ENCODE measurements at places on chromosomes 7 and 10. TPM values are rescaled to one million over a fixed set of nuclear protein-coding genes. Genes with fewer than 3 reads are reported as not detected.

NFE2L3 gene
- total RNA-seq: 0.37 TPM

OR2A42 gene
- not detected for total RNA-seq

NMT2 gene
- 29.7 TPM for total RNA-seq

SLC13A4 gene
- total RNA-seq: 0.25 TPM

SPOCK2 gene
- total RNA-seq: 0.72 TPM

MYL10 gene
- not detected for total RNA-seq

DNA sequence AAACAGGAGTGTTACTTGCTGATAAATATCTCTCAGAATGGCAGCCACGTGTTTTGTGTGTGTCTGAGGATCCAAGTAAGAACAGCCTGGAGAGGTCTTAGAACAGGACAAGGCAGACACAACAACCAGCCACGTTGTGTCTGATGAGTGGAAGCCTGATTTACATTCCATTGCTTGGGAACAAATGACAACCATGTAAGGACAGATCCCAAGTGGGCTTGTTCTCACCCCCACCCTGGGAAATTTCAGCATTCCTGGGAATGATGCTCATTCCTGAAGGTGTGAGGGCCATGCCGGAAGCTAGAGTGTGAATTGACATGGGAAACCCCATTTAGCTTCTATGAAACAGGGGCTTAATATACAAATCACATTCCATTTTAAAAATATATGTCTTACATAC is 35.9 kb downstream of the IL6 start:
- H3K27ac ChIP-seq: no peak overlapping the region
- no peaks in the 10 kb centered on the region for H3K27me3 ChIP-seq
- H3K36me3 ChIP-seq: no peaks in the 10 kb centered on the region
- no peak for DNase-seq

DNA sequence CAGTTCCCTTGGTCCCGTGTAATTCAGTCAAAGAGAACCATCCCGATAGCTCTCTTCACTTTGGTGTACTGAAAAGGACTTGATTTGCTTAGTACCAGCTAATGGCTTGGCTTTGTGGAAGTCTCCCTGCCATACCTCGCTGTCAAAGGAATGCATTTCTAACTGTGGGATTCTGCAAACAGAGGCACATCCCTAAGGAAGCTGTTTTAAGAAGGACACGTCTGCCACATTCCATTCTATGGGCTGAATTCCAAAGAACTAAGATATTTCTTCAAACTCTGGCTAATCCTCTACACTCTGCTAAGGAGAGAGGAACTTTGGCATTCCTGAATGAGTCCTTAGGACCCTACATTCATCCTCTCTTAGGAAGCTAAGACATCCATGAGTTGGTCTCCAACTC is 327.9 kb downstream of the SFMBT2 start:
- H3K27me3 ChIP-seq: no peaks in the 10 kb centered on the region
- H3K36me3 ChIP-seq: no peaks in the 10 kb centered on the region
- H3K27ac ChIP-seq: no peak overlapping the region
- H3K4me3 ChIP-seq: no peak overlapping the region

GRCh38 chr10:6781133-6781770 is 201.2 kb upstream of the PRKCQ start:
- no peak overlapping the region for H3K27ac ChIP-seq
- no peaks in the 10 kb centered on the region for H3K4me1 ChIP-seq
- no peaks in the 10 kb centered on the region for H3K27me3 ChIP-seq
- no peak for DNase-seq

- H3K27ac ChIP-seq: no peak overlapping the region
- DNase-seq: no peak
- no peaks in the 10 kb centered on the region for H3K4me1 ChIP-seq
- no peaks in the 10 kb centered on the region for H3K27me3 ChIP-seq
- H3K4me3 ChIP-seq: no peak overlapping the region
Observed at GRCh38 chr7:139430443-139430842, 53.0 kb downstream of the KLRG2 start.

GRCh38 chr10:28661035-28661434 is 16.3 kb upstream of the BAMBI start:
- no peaks in the 10 kb centered on the region for H3K36me3 ChIP-seq
- no peaks in the 10 kb centered on the region for H3K4me1 ChIP-seq
- no peak overlapping the region for H3K27ac ChIP-seq
- H3K4me3 ChIP-seq: no peak overlapping the region
- H3K27me3 ChIP-seq: no peaks in the 10 kb centered on the region

DNA sequence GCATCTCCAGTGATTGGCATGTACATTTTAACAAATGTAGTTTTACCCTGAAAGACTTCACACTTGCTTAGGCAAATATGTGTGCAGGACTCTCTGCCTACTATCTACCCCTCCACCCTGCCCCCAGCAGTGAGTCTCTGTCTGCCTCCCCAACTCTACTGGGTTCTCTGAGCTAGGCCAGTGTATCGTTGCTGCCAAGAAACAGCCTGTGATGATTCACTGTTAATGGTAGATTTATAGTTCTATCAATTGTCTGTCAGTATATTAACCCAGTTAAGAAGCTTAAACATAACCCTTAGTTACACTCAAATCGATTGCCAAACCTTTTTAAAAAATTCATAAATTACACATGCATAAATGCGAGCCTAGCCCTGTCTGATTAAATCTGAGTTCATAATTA is 137.0 kb downstream of the SND1 start:
- DNase-seq: no peak
- no peak overlapping the region for H3K4me3 ChIP-seq
- H3K4me1 ChIP-seq: no peaks in the 10 kb centered on the region
- H3K27me3 ChIP-seq: no peaks in the 10 kb centered on the region
- H3K27ac ChIP-seq: no peak overlapping the region

DNA sequence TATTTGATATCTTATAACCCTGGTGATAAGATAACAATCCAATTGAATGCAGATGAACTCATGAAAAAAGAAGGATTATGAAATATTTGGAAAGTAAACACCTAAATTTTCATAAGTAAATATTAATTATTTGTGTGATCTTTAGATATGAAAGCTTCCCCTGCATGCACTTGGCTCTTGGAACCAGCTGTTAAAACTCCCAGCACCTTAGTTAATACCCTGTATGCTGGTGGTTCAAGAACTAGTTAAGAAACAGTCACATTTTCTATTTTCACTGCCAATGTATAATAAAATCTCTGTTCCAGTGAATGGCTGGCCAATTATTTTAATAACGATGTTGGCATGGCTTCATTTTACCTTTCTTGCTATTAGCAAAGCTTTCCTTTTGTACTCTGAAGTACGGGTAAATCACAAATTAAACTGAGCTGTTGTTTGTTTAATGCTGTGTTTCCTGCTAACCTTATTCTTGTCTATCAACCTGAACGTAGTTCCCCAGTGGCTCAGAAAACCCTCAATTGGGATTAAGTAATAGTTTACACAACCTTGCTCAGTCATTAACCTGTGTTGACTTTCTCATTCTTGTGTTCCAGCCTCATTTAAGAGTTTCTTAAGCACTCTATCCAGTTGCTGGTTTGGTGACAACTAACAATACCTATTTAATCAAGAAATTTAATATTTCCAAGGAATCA is 38.9 kb downstream of the MET start:
- H3K4me1 ChIP-seq: peaks cover 19% of the 10 kb centered on the region
- peak overlapping the region; percentile 63 for H3K27ac ChIP-seq
- no peaks in the 10 kb centered on the region for H3K36me3 ChIP-seq
- H3K27me3 ChIP-seq: no peaks in the 10 kb centered on the region
- DNase-seq: no peak

DNA sequence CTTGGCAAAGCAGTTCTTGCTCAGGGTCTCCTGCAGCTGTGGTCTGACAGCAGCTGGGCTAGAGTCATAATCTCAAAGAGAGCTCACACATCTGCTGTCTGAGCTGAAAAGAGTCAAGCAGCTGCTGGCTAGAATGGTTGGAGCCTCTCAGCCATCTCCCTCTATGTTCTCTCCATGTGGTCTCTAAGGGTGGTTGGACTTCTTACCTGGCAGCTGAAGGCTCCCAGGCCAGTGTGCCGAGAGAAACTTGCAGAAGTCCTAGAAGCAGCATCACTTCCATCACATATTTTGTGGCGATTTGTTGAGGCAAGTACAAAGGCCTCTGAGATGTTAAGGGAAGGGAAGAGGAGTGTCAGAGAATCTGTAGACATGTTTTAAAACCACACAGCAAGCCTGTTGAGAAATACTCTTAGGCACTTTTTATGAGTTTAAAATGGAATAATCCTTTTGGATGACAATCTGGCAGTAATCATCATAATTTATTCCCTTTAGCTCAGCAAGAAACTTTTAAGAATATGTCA is 93.2 kb downstream of the REEP3 start:
- DNase-seq: no peak
- H3K4me3 ChIP-seq: no peak overlapping the region
- H3K36me3 ChIP-seq: no peaks in the 10 kb centered on the region
- no peak overlapping the region for H3K27ac ChIP-seq
- H3K27me3 ChIP-seq: no peaks in the 10 kb centered on the region
- no peaks in the 10 kb centered on the region for H3K4me1 ChIP-seq

DNA sequence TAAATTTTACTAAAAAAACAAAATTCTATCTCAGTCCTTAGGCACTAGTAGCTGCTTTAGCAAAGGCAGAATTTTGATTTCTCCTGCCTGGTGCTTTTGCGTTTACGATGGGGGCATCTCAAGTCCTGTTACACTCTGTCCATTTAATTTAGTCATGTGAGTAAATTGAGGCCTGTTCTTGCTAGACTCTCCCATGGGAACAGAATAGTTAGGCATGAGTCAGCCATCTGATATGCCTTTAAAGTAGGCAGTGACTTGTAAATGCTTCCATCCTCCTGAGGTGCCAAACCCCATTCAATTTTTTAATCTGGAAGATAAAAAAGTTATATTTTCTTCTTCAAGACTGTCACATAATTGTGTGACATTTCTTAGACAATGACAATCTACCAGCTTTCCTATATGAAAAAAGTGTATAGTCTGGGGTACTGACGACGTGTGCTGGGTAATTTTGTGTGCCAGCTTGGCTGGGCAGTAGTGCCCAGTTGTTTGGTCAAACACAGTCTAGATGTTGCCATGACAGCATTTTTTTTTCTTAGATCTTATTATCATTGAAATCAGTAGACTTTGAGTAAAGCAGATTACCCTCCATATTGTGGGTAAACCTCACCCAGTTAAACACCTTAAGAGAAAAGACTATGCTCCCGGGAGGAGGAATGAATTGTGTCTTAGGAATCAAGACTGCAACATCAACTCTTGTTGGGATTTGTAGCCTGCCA is 603.4 kb downstream of the SORCS1 start:
- no peak overlapping the region for H3K4me3 ChIP-seq
- H3K27ac ChIP-seq: no peak overlapping the region
- no peaks in the 10 kb centered on the region for H3K4me1 ChIP-seq

DNA sequence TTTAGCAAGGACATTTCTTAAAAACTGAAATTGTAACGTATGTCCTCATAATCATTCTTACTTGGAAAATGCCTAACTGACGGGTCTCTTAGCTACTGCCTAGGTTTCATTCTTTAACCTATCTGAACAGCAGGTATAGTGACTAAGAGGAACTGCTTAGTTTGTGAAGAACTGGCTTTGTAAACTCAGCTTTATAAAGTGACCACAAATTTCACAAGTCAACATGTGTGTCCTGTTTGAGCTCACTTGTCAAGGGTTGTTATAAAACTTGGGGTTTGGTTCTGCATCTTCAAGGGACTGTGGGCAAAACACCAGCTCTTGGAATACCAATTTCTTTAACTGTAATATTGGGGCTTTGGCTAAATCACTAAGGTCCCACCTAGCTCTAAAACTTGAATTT is 32.2 kb downstream of the MRPS33 start:
- H3K27ac ChIP-seq: no peak overlapping the region
- DNase-seq: no peak
- H3K27me3 ChIP-seq: no peaks in the 10 kb centered on the region
- H3K4me1 ChIP-seq: no peaks in the 10 kb centered on the region
- H3K4me3 ChIP-seq: no peak overlapping the region

All from right lobe of liver (tissue), 6 donors.